ENCODE measurements at places on chromosomes 1 and 21.
A peak's percentile ranks its signal among the peaks of the same experiment; 100 is the strongest.

GRCh38 chr1:55868026-55868425 is 652.9 kb upstream of the USP24 start:
- DNase-seq = peak; percentile 26

- DNase-seq = no peak
Measured at GRCh38 chr1:193113992-193114332, 7.9 kb upstream of the CDC73 start.

DNA sequence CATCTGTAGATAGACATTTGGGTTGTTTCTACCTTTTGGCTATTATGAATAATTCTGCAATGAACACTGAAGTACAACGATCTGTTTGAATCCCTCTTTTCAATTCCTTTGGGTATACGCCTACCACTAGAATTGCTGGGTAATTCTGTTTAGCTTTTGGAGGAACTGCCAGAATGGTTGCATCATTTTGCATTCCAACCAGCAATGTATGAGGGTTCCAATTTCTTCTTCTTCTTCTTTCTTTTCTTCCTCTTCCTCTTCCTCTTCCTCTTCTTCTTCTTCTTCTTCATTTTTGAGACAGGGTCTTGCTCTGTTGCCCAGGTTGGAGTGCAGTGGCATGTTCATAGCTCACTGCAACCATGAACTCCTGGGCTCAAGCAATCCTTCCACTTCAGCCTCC is 13.8 kb upstream of the THEM5 start:
- no peak for DNase-seq

DNA sequence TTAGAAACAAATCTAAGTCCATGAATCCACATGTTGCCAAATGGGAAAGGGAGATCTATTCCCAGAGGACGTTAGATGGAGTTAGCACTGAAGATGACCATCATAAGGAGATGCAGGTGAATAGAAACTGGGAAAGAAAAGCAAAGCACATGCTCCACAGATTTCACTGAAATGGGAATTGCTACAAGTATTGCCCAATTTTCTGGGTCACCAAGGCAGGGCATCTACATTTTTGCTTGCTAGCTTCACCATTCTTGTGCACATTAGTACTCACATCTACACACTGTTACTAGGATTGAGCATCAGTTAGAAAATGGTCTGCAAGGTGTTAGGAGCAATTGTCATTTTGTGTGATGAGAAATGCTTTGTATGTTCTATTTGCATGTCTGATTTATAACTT is 99.1 kb downstream of the JAK1 start:
- DNase-seq = no peak

All from iPS-NIHi11 (cell line).